ENCODE measurements at places on chromosomes 1 and 21.

DNA sequence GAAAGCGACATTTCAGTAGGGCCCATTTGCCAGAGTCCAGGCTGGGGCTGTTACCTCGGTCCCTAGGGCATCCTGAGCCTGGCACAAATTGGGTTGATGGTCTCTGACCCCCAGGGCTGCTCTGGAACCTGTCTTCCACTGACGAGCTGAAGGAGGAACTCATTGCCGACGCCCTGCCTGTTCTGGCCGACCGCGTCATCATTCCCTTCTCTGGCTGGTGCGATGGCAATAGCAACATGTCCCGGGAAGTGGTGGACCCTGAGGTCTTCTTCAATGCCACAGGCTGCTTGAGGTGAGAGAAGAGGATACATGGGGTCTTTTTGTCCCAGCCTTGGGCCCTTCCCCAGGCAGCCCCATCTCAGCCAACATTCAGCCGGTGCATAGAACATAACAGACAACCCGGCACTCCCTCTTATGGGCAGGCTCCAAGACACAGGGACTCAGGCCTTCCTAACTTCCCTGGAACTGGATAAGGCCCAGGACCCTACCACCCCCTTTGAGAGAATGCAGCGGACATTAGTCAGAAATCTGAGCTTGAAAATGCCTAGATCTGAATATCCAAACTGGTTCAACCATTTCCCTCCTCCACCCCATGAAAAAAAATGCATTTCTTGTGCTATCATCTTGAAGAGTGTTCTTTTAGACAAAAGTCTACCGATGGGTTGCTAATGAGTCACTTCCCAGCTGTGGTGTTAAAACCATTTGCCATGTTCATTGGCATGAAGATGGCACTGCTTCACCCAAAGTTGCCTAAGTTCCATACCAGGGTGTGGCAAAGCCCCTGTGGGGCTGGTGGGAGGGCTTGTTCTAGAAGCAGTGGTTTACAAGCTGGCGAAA, 35.4 kb downstream of the PKP1 start:
- no peak for DNase-seq

- DNase-seq, result no peak
These were observed 39.5 kb downstream of the EPHB2 start for GRCh38 chr1:22749919-22750684.

GRCh38 chr1:31102501-31102950, 37.0 kb upstream of the PUM1 start:
- DNase-seq, result no peak

DNA sequence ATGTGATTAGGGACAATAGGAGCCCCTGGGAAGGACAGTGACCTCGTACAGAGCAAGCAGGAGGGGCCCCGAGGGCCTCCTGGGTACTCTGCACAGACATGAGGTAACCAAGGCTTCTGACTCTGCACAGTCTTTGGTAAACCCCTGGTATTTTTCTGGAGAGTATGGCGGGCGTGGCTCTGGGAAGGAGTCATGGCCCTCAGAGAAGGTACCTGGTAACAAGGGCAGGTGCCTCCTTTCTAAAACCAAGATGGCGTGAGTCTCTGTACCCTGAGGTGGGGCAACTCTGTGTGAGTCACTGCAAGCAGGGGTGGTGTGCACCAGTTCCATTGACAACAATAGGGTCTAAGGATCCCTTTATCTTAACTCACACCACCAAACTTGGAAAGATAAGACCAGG, 39.9 kb upstream of the SLC19A1 start:
- DNase-seq, result no peak

- DNase-seq, result no peak
These were observed 3.7 kb downstream of the ATF3 start for GRCh38 chr1:212612041-212612961.

DNA sequence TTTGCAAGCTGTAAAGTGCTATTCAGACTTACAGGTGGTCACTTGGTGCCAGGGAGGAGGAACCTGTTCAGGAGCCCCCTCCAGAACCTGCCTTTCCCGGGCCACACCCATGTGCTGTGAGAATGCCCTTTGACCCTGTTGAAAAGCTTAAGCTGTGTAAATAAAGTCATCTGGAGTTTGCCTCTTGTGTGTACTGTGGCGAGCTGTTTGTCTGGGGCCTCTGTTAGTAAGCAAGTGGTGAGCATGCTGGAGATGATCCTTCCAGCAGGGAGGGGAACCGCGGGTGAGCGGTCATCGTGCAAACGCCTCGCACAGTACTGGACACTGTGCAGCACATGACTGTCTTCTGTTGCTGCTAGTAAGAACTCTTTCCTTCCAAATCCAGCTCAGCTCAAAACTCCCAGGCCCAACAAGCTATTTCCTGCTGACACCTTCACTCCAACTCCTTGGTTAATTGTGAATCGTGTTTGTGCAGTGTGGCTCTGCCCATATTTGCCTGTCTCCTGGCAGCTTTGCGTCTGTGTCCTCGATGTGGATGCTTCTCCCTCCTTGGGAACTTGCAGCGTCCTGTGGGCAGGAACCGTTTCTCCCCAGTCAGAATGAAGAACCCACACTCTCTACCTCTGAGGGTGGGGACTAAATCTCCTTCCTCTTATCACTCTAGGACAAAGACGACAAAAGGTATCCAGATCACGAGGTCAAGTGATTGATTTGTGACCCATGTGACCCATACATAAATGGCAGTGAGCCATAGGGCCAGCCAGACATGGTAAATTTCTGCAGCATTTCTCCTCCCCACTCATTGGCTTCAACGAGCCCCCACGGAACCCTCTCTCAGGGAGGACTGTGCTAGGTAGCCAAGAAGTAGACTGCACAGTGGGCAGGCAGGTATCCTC, 13.9 kb upstream of the BTG2 start:
- DNase-seq, result no peak

DNA sequence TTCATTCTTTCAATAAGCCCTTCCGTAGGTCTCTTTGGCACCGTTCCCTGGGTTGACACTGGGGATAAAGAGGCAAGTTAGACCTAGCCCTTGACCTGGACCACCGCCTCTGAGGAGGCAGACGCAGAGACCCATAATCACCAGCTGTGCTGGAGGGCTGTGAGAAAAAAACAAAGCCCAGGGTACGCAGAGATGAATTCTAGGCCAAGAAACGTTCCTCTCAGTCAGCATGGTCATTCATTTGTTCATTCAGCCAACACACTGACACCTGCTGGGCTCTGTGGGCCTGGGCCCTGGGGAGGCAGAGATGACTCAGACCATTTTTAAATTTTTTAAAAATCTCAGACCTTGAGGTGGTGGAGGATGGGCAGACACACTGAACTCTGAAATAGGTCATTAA, 26.3 kb upstream of the TRABD2B start:
- DNase-seq, result no peak

DNA sequence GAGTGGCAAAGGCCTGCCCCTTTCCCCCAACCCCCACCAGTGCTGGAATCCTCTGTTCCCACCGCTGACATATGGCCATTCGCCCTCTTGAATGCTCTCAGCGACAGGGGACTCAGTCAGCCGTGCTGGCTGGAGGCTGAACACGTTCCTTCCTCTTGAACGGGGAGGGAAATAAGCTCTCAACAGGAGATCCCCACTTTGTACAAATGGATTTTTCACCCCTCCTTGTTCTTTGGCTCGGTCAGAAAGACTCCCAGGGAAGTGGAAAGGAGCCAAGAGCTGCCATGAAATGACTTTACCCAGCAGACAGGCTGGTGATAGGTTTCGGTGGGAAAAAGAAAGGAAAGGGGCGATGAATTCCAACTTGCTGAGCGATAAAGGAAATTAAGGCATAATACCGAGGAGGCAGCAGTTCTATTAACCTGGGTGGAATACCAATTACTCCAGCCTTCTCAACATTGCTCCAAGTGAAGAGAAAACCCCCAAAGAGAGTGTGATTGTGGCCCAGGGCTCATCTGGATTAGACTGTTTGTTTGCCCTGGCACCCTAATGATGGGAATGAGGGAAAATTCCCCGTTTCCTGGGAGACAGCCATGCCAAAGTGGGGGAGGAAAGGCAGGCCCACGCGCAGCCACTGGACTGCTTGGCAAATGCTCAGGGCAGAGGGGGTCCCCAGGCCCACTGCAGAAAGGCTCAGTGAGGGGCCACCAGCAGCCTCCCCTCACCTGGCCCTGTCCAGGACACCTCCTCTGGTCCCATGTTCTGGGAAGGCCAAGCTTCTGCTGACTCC, 23.9 kb downstream of the LRP8 start:
- no peak for DNase-seq

- DNase-seq, result no peak
These were observed 11.7 kb downstream of the CCNL2 start for GRCh38 chr1:1387098-1388077.

- DNase-seq, result no peak
These were observed 61.7 kb upstream of the PUM1 start for GRCh38 chr1:31127266-31127665.

GRCh38 chr1:1631782-1632420, at the start of gene MMP23B:
Gene MMP23B (plus strand): TSS chr1:1632173. CDS start chr1:1632219, 46 bp downstream.
- DNase-seq, result no peak

- no peak for DNase-seq
These were observed 42.4 kb downstream of the PDC start for GRCh38 chr1:186418503-186418902.

DNA sequence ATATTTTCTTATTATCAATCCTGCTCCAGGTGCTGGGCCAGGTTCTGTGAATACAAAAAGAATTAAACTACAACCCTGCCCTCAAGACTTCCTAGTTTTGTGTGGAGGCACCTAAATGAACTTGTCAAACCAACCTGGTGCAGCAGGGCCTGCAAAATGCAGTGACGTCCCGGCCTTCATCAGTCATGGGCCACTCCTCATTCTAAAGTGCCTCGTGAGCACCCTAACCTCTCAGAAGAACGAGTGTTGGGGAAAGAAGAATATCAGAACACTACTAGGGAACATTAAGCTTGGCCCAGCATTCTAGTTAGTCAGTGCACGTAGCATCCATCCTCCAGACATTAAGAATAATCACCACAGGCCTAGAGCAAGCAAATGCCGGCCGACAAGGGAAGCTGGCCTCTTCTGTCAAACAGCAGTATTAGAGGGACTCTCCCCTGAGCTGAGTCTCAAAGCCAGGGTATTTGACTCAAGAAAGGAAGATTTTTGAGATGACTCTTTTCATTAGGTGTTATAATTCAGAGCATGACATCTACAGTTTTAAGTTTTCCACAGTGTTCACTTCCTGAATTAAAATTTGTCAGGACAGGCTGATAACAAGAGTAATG, 137.9 kb downstream of the SLC45A1 start:
- no peak for DNase-seq

- no peak for DNase-seq
These were observed 98.9 kb downstream of the MRPL39 start for GRCh38 chr21:25508364-25508763.

DNA sequence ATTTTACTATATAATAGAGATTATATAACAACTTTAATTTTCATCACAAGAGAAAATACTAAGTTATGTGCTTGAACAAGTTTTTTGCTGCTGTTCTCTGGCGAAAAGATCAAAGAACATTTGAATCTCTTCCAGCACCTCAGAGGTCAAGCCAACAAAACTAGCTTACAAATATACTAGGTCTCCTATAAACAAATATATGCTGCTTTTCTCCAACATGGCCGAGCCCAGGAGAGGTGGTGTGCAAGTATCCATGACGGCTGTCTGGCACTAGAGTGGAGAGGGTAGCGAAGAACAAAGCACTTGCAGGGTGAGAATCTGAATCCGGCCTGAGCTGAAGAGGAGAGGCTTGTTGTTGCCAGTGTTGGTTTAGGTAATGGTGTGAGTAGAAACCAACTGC, 7.5 kb upstream of the FMO3 start:
- no peak for DNase-seq

- no peak for DNase-seq
These were observed 150.7 kb upstream of the COL6A1 start for GRCh38 chr21:45830720-45831366.

All from CD4-positive, alpha-beta T cell treated with Interleukin-15 for 4 hours (primary cell).